Aorta (tissue), 5 donors: ENCODE measurements at places on chromosomes 2 and 18. TPM values are rescaled to one million over a fixed set of nuclear protein-coding genes. Genes with fewer than 3 reads are reported as not detected.

DNA sequence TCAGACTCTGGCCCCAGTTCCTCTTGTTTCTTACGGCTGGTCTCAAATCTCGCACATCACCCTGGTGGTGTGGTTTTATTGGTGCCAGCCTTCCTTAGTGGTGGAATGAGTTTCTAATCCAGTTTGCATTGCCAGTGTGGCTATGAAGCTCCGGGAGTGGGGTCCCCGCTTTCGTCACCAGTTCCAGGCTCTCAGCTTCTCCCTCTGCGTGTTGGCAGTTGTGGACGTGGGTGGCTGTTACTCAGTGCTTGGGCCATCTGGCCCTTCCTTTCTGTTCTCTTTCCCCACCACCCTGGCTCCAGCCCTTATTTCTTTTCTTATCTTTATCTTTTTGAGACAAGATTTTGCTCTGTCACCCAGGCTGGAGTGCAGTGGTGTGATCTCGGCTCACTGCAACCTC lies 30.1 kb downstream of the EFR3B start:
- no peaks in the 10 kb centered on the region for H3K4me1 ChIP-seq
- H3K27ac ChIP-seq: no peak overlapping the region
- H3K4me3 ChIP-seq: no peak overlapping the region
- H3K27me3 ChIP-seq: no peaks in the 10 kb centered on the region
- DNase-seq: no peak

DNA sequence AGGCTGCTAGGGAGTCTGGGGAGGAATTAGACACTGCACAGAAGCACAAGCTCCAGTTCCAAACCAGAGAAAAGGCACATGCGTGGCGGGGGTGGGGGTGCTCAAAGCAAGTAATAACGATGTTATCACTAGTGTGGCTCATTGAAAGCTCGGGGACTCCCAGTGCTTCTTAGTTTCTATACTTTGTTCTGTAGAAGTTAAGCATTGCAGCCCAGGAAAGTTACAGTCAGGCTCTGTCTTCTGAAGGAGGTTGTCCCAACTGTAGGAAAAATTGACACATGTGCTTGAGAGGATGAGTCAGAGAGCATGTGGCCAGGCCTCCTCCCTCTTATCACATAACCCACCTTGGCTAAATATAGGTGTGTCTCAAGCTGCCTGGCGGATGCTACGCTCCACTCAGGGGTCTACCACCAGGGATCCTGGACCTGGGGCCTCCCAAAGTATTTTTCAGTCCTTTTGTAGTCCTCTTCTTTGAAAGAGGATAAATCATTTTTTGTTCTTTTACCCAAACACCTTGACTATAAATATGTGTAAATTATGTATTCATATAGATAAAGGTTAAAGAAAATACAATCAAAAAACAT lies 3.8 kb downstream of the GALNT5 start:
- H3K27ac ChIP-seq: no peak overlapping the region
- no peak overlapping the region for H3K4me3 ChIP-seq
- H3K36me3 ChIP-seq: no peaks in the 10 kb centered on the region
- DNase-seq: no peak
- H3K27me3 ChIP-seq: no peaks in the 10 kb centered on the region

GRCh38 chr18:25675123-25675850 lies 323.3 kb upstream of the ZNF521 start:
- H3K4me3 ChIP-seq: no peak overlapping the region
- no peaks in the 10 kb centered on the region for H3K4me1 ChIP-seq
- H3K27me3 ChIP-seq: no peaks in the 10 kb centered on the region
- no peak overlapping the region for H3K27ac ChIP-seq
- no peak for DNase-seq
- H3K36me3 ChIP-seq: no peaks in the 10 kb centered on the region

- H3K36me3 ChIP-seq: no peaks in the 10 kb centered on the region
- H3K27ac ChIP-seq: no peak overlapping the region
- DNase-seq: no peak
Measured at GRCh38 chr18:72154926-72155325, 389.2 kb downstream of the CBLN2 start.

GRCh38 chr18:49747876-49748275 lies 65.5 kb downstream of the ACAA2 start:
- peaks cover 3% of the 10 kb centered on the region for H3K27me3 ChIP-seq
- no peak overlapping the region for H3K4me3 ChIP-seq
- H3K27ac ChIP-seq: no peak overlapping the region
- no peaks in the 10 kb centered on the region for H3K4me1 ChIP-seq
- DNase-seq: no peak

DNA sequence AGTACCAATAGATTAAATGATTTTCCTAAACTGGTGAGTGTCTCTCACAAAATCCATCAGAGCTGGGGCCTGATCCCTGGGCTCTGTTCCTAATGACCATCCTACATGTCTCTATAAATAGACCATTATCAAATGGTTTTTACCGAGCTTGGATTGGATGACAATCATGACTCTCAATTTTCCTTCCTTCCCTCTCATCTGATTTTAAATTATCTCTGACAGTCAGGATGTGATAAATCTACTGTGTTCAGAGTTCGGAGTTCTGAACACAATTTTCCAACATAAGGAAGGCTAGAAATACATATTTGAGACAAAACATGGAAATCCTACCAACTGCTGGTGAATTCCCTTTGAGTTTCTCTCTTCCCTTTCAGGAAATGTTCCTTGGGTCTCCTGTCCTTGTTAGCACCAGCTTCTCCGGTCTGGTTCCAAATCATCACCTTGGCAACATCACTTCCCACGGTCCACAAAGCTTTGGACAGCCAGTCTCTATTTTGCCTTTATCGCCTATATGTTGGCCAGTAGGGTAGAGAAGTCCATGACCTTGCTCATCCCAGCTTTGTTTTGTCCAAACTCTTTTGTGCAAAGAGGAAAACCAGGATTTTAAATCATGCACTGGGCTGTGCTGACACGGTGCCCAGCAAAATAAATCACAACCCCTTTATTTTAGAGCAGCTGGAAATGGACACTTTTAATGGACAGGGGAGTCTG lies 139.6 kb upstream of the ITGA6 start:
- no peak overlapping the region for H3K27ac ChIP-seq
- peaks cover 3% of the 10 kb centered on the region for H3K4me1 ChIP-seq
- no peaks in the 10 kb centered on the region for H3K36me3 ChIP-seq
- H3K4me3 ChIP-seq: no peak overlapping the region
- no peaks in the 10 kb centered on the region for H3K27me3 ChIP-seq

- no peaks in the 10 kb centered on the region for H3K27me3 ChIP-seq
- no peak overlapping the region for H3K27ac ChIP-seq
- H3K36me3 ChIP-seq: no peaks in the 10 kb centered on the region
- H3K4me1 ChIP-seq: no peaks in the 10 kb centered on the region
- DNase-seq: no peak
Measured at GRCh38 chr2:118051826-118052358, 36.4 kb upstream of the INSIG2 start.

GRCh38 chr2:215498431-215498830 lies 62.6 kb upstream of the FN1 start:
- no peak for DNase-seq
- no peaks in the 10 kb centered on the region for H3K36me3 ChIP-seq
- no peak overlapping the region for H3K4me3 ChIP-seq
- no peaks in the 10 kb centered on the region for H3K27me3 ChIP-seq

The PDE1A gene
- total RNA-seq: 17.1 TPM

The SCN1A gene
- not detected for total RNA-seq

The HRH4 gene
- total RNA-seq: 0.15 TPM

The CRYGC gene
- total RNA-seq: not detected

The IL1RL1 gene
- total RNA-seq: 7.4 TPM

The FNDC4 gene
- 18.6 TPM for total RNA-seq

The ANTXR1 gene
- total RNA-seq: 181 TPM
